ENCODE measurements at places on chromosomes 6 and 20.

- peak; percentile 52 for DNase-seq
Observed at GRCh38 chr6:27388293-27389197, at the start of gene ZNF391. Gene ZNF391, plus strand, starts transcription at chr6:27388759. Its CDS starts 11,612 bp downstream, at chr6:27400371.

- no peak for DNase-seq
Observed at GRCh38 chr20:5153152-5153467, 26.3 kb downstream of the CDS2 start.

DNA sequence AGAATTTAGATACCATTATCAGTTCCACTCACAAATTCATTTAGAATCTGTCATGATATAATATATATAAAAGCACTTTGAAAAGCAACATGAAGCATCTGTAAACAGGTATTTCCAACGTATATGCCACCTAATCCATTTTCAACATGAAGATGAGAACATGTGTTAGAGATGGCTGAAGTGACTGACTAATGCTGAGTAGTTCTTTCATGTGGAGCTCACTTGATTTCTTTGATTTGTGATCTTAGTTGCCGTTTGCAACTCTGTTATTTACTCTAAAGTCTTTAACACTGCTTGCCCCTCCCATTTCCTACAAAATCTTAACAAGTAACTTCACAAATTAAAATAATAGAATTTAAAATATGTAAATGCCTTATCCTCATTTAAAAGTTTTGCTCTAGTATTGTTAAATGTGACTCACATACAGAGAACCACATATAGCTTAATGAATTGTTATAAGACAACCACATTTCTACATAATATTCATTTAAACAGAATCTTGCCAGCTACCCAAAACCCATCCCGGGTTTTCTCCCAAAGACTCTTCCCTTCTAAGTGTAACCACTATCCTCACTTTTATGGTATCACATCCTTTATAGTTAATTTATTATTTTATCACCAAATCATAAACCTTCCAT, 78.3 kb downstream of the ME1 start:
- DNase-seq, result no peak

- no peak for DNase-seq
Observed at GRCh38 chr20:1033751-1034414, 31.8 kb upstream of the RSPO4 start.

- no peak for DNase-seq
Observed at GRCh38 chr6:16585805-16586204, 175.5 kb downstream of the ATXN1 start.

DNA sequence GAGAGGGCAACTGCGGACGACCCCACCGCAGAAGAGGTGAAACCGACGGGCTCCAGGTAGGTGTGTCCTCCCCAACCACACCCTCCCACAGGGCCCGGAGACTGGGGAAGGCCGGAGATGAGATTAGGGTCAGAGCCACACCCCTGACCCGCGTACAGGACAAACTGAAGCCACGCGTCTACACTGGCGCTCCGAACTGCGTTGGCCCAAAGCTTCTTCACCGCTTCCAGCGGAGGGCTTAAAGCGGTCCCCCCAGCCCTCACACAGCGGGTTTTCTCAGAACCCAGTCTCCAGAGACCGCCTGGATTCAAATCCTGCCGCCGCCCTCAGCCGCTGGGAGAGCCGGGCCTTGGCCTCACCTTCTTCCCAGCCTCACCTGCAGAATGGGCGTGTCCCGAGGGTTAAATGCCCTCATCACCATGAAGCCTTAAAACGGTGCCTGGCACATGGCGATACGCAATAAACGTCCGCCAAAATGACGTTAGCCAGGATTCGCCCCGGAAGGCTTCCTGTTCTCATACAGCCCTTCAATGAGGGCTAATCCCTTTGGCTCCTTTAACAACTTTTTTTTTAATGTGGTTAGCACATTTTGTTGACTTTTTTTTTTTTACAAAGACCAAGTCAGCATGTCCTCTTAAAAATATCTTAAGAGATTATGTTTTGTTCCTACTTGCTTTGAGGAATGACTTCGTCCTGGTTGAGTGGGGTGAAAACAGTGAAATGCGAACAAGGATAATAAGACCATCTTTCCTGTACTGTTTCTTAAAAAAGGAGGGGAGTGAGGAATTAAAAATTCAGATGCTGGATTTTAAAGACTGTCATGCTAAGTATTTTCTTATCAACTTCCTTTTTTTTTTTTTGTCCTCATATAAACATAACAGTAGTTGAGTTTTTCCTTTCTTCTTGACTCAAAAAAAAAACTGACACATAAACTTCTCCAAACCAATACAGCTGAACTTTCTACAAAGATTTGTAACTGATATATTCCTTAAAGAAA, 15.1 kb upstream of the ZNF217 start:
- no peak for DNase-seq

DNA sequence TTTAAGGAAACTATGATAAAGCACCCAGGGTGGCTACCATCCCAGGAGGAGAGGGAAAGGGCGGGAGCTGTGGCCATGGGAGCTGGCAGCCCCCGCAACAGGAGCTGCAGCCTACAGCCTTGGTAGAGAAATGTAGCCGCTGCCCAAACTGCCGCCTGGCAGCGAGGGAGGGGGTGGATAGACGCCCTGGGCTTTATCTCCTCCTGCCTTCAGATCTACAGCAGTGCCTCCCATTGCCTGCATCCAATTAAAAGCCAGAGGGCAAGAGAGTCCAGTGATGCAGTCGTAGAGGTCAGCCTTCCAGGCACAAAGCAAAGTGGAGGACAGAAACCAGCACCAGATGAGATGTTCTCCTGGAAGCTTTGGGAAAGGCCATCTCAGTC, 35.0 kb upstream of the ZFAND3 start:
- DNase-seq, result no peak

- DNase-seq, result no peak
Observed at GRCh38 chr6:127457456-127458064, 1.6 kb downstream of the KIAA0408 start.

DNA sequence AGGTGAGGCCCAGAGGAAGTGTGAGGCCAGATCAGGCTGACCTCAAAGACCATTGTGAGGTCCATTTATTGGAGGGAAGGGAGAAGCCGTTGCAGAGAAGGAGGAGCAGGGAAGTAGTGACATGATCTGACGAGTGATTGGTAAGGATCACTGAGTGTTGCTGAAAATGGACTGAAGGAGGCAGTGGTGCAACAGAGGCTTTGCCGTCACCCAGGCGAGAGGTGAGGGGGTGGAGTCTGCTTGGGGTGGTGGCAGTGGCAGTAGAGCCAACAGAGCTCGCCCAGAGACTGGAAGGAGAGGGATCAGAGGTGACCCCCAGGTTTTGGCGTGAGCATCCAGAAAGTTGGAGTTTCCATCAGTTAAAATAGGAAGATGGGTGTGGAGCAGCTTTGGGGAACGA, 67.9 kb upstream of the CLDN20 start:
- no peak for DNase-seq

DNA sequence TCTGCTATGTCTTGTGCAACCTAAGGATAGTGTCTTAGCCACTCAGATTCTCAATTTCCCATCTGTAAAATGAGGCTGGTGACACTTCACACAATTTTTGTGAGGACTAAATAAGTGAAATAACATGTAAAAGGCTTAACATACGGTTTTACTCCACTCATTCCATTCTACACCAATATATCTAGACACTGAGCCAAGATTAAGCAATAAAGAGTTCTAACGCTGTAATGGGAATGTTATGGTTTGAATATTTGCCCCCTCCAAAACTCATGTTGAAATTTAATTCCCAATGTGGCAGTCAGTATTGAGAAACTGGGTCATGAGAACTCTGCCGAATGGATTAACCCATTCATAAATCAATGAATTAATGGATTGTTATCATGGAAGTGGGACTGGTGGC, 301.0 kb downstream of the HACE1 start:
- DNase-seq, result no peak

DNA sequence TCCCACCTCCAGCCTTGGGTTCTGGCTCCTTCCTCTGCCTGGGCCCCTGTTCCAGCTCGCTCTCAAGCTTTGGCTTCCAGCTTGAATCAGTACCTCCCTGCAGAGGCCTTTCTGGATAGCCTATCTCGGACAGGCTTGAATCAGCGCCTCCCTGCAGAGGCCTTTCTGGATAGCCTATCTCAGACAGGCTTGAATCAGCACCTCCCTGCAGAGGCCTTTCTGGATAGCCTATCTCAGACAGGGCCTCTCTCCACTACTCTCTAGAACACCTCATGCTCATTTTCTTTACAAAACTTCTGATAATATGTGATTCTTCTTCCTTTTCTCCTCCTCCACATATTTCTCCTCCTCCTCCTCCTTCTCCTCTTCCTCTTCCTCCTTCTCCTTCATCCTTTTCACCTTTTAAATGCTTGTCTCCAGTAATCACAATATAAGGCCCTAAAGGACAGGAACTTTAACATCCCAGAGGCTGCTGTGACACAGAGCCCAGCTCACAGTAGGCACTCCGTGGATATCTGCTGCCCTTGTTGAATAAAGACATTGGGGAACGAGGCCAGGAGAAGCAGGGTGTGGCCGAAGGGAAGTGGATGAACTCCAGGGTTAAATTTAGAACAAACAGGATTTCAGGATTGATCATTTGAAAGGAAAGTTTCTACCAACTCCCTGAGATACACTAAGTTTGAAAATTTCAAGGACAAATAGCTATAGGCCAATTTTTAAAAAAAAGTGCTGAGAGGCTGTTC, 9.3 kb upstream of the RPS6KA2 start:
- no peak for DNase-seq

DNA sequence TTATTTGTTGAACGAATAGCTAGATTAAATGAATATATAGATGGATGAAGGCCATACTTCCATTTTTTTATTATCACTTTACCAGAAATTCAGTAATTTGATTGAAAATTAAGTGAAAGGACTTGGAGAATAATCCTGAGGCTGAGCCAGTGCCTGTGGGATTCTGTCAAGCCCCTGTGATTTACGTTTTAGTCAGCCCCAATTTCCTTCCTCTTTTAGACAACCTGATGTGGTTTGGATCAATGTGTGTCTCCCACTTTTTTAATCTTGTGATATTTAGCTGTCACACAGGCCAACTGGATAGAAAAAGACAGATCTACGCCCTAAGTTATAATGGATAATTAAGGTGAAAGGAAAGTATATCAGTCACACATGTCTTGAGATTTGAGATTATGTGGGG, 188.8 kb downstream of the EDN1 start:
- no peak for DNase-seq

DNA sequence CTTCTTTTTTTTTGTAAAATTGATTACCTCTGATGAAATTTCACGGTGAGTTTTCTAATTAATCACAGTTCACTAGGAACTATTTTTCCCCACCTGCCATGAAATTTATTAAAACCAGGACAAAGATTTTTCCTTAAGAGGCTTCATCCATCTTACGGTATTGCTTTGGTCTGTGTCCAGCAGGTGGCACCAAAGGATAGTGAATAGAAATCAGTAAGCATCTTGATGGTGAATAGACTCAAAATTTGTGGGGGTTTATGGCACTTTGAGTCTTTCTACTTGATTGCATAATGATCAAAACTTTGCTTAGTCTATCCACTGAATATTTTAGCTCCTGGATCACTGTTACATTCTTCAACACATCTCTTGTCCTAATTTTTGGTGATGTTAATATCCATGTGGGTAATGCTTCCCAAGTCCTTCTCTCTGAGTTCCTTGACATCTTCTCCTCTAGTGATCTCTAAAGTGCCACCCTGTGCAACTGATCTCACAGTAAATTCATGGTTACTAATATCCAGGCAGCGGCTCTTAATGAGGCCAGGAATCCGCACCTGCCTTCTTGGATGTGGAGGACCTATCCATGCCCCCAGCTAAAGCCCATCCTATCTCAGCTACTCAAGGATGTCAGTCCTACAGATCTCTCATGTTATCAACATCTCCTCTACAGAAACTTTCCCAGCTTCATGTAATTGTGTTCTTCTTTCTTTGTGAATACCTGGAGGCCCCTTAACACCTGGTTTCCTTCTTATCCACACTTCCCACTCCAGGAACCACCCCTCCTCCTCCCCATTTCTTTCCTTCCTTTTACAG, 54.5 kb downstream of the STMND1 start:
- DNase-seq, result peak; percentile 20

DNA sequence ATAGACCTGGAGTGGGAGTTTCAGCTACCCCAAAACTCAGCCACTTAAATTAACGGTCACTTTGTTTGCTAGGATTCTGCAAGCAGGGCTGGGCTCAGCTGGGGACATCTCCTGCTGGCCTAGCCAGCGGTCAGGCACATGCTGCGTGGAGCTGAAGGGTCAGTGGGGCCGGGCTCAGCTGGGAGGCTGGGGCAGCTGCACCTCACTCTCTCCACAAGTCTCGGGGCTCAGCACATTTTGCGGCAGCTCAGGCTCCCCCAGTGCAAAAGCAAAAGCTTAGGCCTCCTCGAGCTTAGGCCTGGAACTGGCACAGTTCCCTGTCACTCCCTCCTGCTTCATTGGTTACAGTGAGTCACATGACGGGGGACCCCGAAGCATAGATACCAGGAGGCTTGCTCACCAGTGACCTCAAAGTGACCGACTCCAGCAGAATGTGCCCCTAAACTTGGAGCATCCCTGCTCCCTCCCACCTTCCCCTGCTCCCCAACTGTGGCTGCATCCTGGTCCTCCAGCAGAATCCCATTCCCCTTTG, 80.6 kb upstream of the CST7 start:
- DNase-seq, result no peak

- no peak for DNase-seq
Observed at GRCh38 chr6:109816452-109817374, 125.6 kb downstream of the FIG4 start.

DNA sequence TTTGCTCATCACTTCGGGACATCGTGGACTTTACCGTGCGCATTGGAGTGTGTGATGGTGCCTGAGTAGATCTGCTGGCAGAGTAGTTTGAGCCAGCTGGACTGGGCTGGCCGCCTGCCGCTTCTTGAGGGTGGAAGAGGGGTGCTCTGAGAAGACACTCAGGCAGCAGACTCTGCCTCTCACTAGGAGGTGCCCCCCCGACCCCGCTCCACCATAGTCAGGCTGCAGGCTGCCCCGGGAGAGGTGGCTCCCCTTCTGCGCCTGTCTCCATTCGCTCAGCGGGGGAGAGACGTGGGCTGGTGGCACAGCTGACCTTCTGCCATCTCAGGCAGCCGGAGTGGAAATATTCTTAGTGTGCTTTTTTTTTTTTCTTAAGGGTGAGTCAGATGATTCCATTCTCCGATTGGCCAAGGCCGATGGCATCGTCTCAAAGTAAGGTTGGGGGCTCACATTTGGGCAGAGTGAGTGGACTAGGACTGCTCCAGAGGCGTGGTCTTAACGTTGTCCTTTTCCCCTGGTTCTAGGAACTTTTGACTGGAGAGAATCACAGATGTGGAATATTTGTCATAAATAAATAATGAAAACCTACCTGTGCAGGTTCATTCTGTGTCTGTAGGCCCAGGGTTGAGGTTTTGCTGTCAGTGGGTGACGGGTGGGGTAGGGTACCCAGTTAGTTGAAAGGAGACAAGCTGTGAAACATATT, 1.2 kb downstream of the RPS21 start:
- no peak for DNase-seq

DNA sequence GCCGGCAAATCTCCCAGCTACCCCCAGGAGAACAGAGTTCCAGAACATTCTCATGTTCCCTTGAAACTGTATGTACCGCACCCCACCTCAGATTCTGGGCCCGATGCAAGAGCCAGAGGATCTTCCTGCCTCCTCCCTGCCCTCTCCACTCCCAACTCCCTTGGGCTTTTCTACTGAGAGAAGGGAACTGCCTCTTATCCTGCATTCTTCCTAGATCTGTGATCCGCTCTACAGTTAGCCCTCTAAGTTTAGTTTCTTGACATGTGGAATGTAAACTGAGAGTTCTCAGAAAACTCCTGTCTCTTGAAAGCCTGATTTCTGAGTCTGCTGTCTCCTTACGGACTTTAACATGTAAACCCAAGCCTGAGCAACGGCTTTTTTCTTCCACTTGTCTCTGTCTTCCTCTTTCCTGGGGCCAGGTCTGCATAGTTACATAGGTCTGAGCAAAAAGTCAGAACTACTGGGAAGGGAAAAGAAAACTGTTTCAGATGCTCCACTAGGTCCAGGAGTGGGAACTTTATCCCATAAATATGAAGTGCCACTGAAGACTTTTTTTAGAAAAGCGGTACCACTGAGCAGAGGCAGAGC, 86.5 kb upstream of the TNFAIP3 start:
- no peak for DNase-seq

Measured in activated CD8-positive, alpha-beta memory T cell treated with anti-CD3 and anti-CD28 coated beads for 48 hours (primary cell).